ENCODE measurements at places on chromosomes 13 and 19.

- no peak for DNase-seq
Observed at GRCh38 chr13:72194523-72194922, 327.5 kb upstream of the DACH1 start.

DNA sequence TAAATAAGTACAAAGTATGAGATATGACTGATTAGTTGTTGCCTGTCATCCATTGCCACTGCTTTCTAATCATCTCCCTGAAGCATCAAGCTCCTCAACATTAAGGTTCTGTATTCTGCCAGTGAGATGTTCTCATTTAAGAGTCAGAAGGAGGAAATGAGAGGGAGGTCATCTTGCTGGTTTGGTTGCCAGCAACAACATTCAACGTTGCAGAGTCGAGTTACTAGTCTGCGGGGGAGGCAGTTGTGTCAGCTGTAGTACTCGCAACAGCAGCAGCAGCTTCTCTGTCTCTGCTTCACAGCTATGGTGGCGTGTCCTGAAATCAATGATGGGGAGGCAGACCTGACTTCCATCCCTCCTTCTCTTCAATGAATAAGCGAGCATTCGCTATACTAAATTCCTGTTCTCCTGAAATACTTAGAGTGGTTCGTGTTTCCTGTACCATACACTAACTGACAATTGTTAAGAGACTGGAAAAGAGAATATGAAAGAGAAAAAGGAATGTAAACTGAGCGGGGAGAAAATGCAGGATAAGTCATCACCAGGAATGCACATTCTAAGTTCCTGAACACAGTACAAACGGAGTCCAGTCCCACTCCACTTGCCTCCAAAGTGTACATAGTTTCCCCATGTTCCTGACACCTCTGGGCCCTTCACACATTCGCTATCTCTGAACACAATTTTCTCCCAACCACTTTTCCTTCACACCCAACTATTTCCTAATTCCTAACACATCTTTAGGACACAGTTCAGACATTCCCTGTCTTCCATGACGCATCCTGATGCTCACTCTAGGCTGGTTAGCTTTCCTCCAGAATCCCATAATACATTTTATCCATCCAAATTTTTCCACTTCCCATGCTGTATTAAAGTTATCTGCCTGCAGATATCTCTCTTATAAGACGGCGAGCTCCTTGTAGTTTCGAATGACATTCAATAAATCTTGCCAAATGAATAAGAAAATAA, 263.0 kb downstream of the KLF12 start:
- DNase-seq = no peak

- no peak for DNase-seq
Observed at GRCh38 chr19:46381756-46382345, 31.5 kb downstream of the CCDC8 start.

GRCh38 chr19:9863759-9864158, 28.6 kb downstream of the PIN1 start:
- no peak for DNase-seq

DNA sequence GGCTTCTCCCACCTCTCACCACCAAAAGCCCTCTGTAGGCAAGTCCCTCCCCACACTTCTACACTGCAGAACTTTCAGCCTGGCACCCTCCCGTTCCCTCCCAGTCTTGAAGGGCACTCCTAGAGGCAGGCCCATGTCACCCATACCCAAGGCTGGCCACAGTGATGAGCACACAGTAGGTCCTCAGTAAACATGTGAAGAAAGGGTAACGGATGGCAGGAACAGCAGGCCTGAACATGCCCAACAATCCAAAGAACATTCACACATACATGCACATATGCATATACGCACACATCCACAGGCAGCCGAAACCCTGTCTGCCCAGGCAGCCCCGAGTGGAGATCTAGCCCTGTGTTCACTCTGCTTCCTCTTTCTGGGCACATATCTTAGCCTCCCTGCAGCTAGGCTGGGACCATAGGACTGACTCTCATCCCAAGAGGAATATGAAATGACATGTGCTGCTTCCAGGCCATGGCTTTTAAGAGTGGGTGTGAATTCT, 55.2 kb downstream of the CEBPG start:
- no peak for DNase-seq

GRCh38 chr13:50123515-50123861, 108.2 kb downstream of the KCNRG start:
- no peak for DNase-seq

DNA sequence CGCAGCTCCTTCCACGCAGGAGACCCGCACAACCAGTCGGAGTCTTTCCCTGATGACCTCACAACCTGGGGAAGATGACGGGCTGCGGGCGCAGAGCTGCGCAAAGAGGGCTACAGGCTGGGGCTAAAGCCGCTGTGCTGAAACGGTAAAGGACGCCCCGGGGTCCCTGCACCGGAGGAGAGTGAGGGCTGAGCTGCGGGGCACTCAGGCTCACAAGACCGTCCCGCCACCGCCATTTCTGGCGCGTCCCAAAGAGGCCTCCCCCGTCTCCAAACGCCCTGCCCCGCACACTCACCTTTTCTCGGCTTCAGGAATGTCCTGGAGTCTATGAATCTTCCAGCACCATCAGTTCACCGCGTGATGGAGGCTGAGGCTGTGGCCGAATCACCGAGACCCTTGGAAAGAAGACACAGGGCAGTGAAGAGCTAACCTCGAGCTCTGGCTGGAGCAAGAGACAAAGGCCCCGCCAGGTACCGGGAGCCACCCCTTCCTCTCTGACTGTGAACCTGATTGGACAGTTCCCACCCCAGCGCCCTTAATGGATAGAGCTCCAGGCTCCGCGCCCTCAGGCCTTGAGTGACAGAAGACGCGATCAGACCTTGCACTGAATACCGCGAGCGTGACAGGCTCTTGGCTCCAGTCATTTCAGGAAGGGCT, 41.8 kb upstream of the ZNF429 start:
- DNase-seq = no peak

DNA sequence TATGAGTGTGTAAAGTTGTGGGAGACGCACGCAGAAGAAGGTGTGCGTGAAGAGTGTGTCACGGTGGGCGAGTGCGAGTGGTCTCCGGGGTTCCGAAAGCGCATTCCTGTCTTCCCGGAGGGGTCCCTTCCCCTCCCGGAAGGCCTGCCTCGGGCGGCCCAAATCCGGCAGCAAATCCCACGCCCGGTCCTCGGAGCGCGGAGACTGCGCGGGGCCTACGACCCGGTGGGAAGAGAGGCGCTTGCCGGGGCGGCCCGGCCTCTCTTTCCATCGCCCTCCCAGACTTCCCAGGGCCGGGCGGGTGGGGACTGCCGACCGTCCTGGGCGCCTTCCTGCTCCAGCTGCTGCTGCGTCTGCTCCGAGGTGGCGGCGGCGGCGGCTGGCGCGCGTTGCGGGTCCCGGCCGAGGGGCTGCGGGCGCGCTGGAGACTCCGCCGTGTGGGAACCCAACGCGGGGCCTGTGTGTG, 2.1 kb downstream of the ZIC5 start:
- DNase-seq = no peak

- DNase-seq = no peak
Observed at GRCh38 chr13:110471833-110472162, 89.7 kb downstream of the RAB20 start.

- DNase-seq = no peak
Observed at GRCh38 chr19:9065457-9066014, 21.3 kb upstream of the OR1M1 start.

- no peak for DNase-seq
Observed at GRCh38 chr13:66534561-66534960, 695.6 kb downstream of the PCDH9 start.

GRCh38 chr19:11164879-11165406, 9.4 kb upstream of the SPC24 start:
- DNase-seq = no peak
